Activated T-cell treated with anti-CD3 and anti-CD28 coated beads, Interleukin-2, amount 50 U/mL, for 72 hours (primary cell): ENCODE measurements at places on chromosomes 6 and 20. TPM values are rescaled to one million over a fixed set of nuclear protein-coding genes. Genes with fewer than 3 reads are reported as not detected.

Gene GPR6
- total RNA-seq: not detected

Gene CTAGE9
- not detected for total RNA-seq

DNA sequence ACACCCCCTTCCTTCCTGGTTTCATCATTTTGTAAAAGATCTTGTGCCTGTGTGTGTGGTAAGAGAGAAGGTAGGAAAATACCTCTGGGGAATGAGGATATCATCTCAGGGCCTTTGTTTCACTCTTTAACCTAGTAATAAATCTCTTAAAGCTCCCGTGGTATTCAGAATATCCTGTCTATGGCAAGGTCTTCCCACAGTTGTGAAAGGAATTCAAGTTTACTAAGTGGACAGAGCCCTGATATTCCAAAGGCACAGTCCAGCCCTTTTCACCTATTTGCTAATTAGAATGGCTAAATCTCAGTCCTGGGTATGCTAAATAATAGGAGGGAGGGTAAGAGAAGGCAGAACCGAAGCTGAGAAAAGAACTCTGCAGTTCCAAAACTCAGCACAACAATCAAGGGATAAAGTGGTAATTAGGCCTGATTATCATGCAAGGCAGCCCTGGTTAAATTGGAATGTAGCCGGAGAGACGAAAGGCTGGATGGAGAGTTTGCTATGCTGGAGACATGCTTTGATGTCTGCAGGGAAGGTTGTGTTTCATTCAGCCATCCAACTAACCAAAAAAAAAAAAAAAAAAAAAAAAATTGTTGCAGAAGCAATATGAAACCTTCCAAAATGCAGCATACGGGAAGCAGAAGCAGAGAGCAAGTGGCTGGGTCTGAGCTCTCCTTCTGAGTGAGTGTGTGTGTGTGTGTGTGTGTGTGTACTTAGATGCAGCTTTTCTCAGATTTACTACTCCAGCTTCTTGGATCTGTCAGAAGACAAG, 28.5 kb upstream of the PIM1 start:
- H3K27me3 ChIP-seq: no peaks in the 10 kb centered on the region
- H3K4me1 ChIP-seq: peaks cover 65% of the 10 kb centered on the region
- peak overlapping the region; percentile 65 for H3K4me3 ChIP-seq
- H3K36me3 ChIP-seq: no peaks in the 10 kb centered on the region

DNA sequence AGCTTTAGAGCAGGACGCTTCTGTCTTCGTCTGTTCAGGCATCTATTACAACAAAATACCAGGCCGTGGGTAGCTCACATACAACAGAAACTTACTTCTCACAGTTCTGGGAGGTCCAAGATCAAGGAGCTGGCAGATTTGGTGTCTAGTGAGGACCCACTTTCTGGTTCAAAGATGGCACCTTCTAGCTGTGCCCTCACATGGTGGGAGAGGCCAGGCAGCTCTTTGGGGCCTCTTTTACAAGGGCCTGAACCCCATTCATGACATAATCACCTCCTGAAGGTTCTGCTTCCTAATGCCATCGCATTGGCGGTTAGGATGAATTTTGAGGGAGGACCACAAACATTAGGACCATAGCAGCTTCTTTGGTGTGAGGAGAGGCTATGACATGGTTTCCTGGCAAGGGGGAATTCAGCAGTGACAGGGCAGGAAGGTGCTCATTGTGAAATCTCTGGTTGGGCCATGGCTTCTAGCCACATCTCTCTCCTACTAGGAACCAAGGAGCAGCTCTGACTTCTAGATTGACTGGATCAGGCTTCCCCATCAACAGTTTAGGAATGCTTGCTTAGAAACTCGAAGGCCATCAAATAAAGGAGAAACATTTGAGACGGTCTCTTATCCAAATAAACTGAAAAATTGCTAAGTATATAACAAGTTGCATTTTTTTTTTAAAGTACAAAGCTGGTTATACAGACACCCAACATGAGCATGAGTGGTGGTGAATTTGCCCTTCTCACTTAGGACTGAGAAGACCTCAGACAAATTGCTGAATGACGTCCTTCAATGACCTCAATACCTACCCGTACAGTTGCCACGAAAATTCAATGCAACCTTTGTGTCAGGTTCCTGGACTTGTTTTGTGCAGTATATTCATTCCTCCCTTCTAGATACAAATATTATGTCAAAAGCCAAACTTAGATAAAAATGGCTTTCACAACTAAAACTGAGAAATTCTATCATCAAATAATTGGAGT, 140.7 kb downstream of the ZDHHC14 start:
- peaks cover 19% of the 10 kb centered on the region for H3K4me1 ChIP-seq
- no peak for DNase-seq
- no peaks in the 10 kb centered on the region for H3K36me3 ChIP-seq
- no peaks in the 10 kb centered on the region for H3K27me3 ChIP-seq
- peak overlapping the region; percentile 25 for H3K4me3 ChIP-seq

DNA sequence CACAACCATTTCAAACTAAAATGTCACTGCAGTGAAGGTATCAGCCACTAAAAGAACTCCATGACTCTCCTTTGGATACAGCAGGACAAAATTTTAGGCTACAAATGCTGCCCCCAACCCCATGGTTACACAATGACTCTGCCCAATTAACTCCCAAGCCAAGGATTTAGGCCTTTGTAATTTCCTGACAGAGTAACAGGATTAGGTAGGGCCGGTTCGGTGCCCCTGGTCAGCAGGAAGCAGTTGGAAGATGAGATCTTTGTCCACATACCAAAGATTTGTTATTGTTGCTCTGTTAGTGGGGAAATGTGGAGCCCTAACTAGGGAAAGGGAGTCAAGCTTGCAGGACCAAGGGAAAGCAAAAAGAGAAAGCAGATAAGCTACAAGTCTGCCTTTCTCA, 26.7 kb upstream of the RIPK1 start:
- H3K36me3 ChIP-seq: no peaks in the 10 kb centered on the region
- peaks cover under 1% of the 10 kb centered on the region for H3K4me1 ChIP-seq
- H3K27me3 ChIP-seq: no peaks in the 10 kb centered on the region
- DNase-seq: no peak
- no peak overlapping the region for H3K27ac ChIP-seq
- H3K4me3 ChIP-seq: no peak overlapping the region

DNA sequence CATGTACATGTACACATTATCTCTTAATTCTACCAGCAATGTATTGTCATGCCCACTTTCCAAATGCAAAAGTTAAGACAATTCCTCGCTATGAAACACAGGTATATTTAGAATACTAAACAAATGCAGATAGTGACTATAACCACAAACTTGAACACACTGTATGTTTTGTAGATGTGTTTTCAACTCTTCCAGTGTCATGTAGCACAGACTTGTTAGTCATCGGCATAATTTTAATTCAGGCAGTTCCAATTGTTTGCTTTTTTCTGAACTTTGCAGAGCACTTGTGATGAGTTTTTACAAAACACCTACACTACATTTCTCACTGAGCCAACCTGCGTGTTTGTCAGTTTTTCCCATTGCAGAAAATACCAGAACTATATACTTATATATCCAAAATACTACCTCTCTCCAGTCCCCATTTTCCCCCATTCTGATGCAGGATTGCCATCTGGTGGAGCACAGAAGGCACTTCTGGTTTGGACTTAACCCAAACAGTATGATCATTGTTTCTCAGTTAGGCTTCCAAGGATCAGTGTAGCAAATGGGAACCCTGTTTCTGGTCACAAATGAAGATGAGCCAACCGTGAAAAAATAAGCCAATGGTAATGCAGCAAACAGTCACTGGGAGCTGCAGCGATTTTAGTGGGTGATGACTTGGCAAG, 143.4 kb downstream of the ADGRB3 start:
- no peaks in the 10 kb centered on the region for H3K36me3 ChIP-seq
- H3K27me3 ChIP-seq: no peaks in the 10 kb centered on the region
- H3K4me1 ChIP-seq: no peaks in the 10 kb centered on the region
- DNase-seq: no peak

DNA sequence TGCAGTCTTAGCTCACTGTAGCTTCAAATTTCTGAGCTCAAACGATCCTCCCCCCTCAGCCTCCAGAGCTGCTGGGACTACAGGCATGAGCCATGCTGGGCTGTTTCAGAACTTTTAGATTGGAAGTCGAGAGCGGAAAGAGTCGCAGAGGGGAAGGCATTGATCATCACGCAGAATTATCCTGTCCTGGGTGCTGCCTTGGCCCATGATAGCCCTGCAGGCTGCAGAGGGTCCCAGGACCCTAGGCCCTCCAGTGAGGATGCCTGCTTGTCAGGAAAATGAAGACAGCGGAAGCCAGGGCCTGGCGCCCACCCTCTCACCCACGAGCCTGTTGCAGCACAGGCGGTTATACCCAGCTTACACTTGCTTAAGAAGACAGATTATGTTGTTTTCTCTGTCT, 9.1 kb downstream of the TMEM181 start:
- H3K4me3 ChIP-seq: no peak overlapping the region
- peaks cover 60% of the 10 kb centered on the region for H3K4me1 ChIP-seq
- peak overlapping the region; percentile 91 for H3K27ac ChIP-seq
- no peaks in the 10 kb centered on the region for H3K27me3 ChIP-seq
- no peak for DNase-seq

DNA sequence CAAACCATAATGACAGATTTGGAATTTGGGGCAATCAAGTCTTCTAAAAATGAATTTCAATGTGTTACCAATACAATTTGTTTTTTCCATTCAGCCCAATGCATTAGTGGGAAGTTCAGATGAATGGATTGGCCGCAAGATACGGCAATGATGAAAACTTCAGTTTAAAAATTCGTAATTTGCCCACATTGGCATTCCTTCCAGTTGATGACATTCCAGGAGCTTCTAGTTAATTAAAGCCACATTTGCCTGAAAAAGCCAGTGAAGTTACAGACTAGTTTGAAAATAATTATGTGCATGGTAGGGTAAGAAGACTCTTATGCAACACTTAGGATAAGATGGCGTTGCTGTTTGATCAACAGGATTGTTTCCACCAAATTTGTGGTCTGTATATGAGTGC, 46.2 kb downstream of the NHLRC1 start:
- H3K4me3 ChIP-seq: no peak overlapping the region
- no peak overlapping the region for H3K27ac ChIP-seq
- no peaks in the 10 kb centered on the region for H3K4me1 ChIP-seq
- DNase-seq: no peak
- H3K36me3 ChIP-seq: peaks cover 18% of the 10 kb centered on the region

GRCh38 chr6:125904871-125905270, 51.7 kb upstream of the HINT3 start:
- no peaks in the 10 kb centered on the region for H3K27me3 ChIP-seq
- peak overlapping the region; percentile 70 for H3K4me3 ChIP-seq
- peak overlapping the region; percentile 60 for H3K27ac ChIP-seq
